ENCODE measurements at places on chromosomes 16 and 17.

GRCh38 chr17:80097127-80097621 is 4.2 kb upstream of the GAA start:
- DNase-seq, result no peak

- no peak for DNase-seq
Observed at GRCh38 chr16:81080233-81080632, 3.2 kb upstream of the C16orf46 start.

GRCh38 chr17:63547083-63547523 is 3.2 kb upstream of the DCAF7 start:
- no peak for DNase-seq

- no peak for DNase-seq
Observed at GRCh38 chr17:38605411-38605840, 326 bp downstream of the SRCIN1 start.

- DNase-seq, result no peak
Observed at GRCh38 chr16:87961623-87962022, 10.4 kb downstream of the BANP start.

DNA sequence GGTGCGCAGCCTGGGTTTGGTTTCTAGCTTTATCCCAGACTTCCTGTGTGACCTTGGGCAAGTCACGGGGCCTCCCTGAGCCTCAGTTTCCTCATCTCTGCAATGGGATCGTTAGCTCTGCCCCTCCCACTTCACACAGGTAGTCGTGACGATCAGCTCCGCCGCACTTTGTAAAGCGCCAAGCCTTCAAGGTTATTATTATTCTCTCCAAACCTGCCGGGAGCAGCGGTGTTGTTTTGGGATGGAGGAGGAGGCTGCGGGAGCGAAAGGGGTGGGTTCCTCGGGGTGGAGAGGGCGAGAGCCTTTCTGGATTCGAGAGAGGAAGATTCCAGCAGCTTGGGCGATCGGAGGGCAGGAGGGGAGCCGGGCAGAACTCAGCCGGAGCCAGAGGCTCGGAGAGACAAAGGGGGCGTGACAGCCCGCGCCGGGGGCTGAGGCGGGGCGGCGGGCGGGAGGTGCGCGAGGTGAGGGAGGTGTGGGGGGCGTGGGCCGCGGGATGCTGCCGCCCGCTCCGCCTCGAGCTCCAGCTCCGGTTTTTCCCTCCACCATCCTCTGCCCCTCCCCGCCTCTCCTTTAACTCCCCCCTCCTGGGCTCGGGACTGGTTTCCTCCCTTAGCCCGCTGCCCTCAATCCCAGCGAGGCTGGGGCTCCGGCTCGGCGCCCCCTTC is at the start of gene EFNB3:
Gene EFNB3 (plus strand): TSS at position 602 of the 668 bp plus-strand sequence. CDS start 397 bp downstream, outside the sequence.
- DNase-seq, result no peak

DNA sequence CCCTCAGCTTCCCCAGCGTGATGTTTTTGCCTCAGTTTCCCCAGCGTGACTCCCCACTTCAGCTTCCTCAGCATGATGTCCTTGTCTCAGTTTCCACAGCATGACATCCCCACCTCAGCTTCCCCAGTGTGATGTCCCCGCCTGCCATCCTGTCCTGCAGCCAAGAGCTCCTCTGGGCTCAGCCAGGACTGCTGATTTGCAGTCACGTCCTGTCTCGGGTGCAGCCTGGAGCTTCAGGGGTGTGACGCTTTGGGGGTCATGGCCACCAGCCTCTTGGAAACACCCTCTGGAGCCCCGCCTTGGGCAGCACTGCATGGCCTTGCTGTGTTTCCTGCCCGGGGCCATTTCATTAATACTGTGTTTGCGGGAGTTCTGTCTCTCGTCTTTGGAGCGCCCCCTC is 16.5 kb upstream of the NUDT16L1 start:
- DNase-seq, result no peak

- DNase-seq, result no peak
Observed at GRCh38 chr17:60354223-60354622, 37.7 kb downstream of the USP32 start.
